ENCODE measurements at places on chromosomes 13 and 19.

- no peak for DNase-seq
Measured at GRCh38 chr19:47176071-47176626, 45.5 kb downstream of the SAE1 start.

DNA sequence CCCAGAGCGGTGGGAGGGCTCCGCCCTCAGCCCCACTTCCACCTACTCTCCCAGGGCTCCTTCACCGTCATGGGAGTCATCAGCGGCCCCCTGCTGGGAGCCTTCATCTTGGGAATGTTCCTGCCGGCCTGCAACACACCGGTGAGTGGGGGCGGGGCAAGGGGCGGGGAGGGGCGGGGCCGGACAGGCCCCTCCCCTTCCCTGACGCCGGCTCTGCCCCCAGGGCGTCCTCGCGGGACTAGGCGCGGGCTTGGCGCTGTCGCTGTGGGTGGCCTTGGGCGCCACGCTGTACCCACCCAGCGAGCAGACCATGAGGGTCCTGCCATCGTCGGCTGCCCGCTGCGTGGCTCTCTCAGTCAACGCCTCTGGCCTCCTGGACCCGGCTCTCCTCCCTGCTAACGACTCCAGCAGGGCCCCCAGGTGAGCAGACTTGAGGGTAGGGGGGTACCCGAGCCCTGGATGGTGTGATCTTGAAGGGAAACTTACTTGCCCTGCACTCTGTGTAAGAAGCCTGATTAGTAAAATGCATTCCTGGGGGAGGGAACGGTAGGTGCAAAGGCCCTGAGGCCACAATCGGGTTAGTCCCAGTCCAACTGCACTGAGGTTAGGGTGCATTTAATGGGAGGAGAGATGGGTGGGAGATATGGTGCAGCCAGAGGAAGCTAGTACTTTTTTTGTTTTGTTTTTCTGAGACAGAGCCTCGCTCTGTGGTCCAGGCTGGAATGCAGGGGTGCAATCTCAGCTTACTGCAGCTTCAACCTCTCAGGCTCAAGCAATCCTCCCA lies 12.1 kb downstream of the SLC5A5 start:
- DNase-seq = no peak

DNA sequence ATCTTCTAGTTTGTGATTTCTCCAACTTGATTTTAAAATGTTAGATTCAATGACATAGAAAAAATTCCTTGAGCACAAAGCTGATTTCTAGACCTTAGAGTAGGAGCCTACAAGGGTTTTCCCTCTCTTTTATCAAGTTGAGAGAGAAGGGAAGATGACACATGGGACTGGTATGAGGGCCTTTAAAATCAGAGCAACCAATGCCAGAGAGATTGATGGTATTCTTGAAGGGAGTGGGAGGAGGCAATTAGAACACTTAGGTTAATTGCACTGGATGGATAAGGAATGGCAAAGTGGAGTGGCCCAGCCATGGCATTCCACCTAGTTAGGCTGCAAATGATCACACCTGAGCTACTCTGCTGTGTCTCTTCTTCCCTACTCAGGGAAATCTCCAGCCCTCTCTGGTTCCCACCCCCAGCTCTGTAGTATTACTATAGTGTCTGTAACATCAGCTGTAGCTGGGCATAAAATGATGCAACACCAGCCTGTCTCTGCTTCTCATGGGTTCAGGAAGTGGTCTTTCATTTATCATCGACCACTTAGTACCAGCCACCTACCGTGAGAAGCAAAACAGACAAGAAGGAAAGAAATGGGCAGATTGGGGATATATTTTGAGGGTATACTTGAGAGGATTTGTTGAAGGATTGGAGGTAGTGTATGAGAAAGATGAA lies 333.6 kb downstream of the DLEU7 start:
- DNase-seq = no peak

DNA sequence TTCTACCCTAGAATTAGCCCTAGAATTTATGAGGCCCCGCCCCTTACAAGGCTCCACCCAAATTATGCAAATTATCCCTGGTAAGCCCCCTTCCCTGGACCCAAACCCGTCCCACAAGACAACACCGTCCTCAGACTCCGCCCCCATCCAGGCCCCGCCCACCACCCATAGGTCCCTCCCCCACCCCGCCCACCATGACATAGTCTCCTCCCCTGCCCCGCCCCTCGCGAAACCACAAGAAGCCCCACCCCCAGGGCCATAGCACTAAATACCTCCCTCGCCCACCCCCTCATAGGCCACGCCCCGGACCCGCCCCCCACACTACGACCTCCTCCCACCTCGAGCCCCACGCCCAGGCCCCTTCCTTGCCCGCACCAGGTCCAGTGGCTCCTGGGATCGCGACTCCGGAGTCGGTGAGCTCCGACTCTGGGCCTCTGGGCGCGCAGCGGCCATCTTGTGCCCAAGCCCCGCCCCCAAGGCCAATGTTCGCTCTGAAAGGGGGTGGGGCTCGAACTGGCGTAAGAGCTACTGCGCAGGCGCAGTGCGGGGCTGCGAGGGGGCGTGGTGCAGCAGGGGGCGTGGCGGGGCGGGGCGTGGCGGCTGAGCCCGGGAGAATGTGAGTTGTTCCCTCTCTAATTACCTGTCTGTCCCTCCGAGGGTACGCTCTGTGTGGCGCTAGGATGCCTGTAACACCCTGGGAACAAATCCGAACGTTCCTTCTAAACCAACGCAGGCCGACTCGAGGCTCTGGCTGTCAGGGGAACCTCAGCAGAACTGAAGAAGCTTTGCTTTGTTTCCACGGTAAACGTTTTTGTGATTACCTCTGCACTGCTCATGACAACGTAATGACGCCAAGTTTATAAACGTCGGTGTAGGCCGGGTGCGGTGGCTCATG lies at the start of gene ZNF784:
Gene ZNF784, minus strand, starts transcription at position 458 of the 895 bp plus-strand sequence. Its CDS starts 5 bp downstream, at position 453.
- DNase-seq = peak; percentile 99

- no peak for DNase-seq
Measured at GRCh38 chr13:110479648-110480047, 81.9 kb downstream of the RAB20 start.

DNA sequence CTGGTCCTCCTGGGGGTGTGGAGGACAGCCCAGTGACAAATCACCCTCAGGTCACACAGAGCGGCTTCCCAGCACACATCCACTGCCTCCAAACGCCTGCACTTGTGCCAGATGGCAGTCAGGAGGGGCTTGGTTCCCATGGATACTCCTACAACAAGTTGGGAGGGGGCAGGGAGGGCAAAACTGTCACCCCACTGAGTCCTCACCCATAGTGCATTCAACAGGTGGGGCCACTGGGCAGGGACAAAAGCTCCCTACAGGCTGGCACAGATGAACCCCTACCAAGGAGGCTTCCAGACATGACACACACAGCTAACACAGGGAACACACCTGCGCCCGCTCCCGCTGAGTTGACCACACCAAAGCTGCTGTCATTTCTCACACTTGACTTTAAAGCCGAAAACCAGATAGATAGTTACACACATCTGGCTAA lies 120.5 kb downstream of the STK24 start:
- DNase-seq = no peak

GRCh38 chr19:40688987-40689338 lies 1.5 kb downstream of the NUMBL start:
- no peak for DNase-seq

- peak; percentile 73 for DNase-seq
Measured at GRCh38 chr19:55341171-55341588, 1.5 kb downstream of the KMT5C start.

Measured in NCI-H526 (cell line).